ENCODE measurements at places on chromosomes 2 and 18. TPM values are rescaled to one million over a fixed set of nuclear protein-coding genes. Genes with fewer than 3 reads are reported as not detected.
A peak's percentile ranks its signal among the peaks of the same experiment; 100 is the strongest.

The CNTNAP5 gene
- total RNA-seq = not detected

The RIT2 gene
- total RNA-seq = not detected

The LRP2 gene
- total RNA-seq = not detected

The THSD7B gene
- not detected for total RNA-seq

The MATN3 gene
- 3.6 TPM for total RNA-seq

GRCh38 chr18:2002151-2002550, 569.2 kb downstream of the METTL4 start:
- no peak for DNase-seq

GRCh38 chr18:24128700-24129099, 10.2 kb upstream of the CABYR start:
- no peak for DNase-seq

DNA sequence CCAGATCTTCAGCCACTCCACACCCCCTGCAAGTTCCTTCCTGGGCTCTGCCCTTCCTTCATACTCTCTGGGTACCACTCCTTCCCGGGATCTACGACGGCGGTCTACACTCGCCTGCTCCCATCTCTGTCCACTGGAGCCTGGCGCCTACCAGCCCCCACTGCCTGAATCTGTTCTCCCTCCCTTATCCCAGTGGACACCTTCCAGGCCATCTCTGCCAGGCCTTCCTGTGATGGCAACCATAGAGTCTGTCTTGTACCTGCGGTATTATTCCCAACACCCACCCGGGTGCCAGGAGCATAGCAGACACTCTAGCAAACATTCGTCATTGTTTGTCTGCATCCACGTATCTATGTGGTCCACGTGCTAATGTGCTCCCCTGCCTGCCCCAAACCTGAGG, 140.9 kb downstream of the ZFP36L2 start:
- DNase-seq = no peak

- no peak for DNase-seq
Observed at GRCh38 chr2:128727914-128728313, 409.2 kb upstream of the HS6ST1 start.

- DNase-seq = no peak
Observed at GRCh38 chr2:66930339-66931220, 466.6 kb upstream of the ETAA1 start.

GRCh38 chr2:71662665-71663394, 209.5 kb downstream of the DYSF start:
- no peak for DNase-seq

GRCh38 chr2:239146011-239146641, 254.7 kb downstream of the HDAC4 start:
- no peak for DNase-seq

- no peak for DNase-seq
Observed at GRCh38 chr2:176493226-176493825, 224.1 kb downstream of the MTX2 start.

DNA sequence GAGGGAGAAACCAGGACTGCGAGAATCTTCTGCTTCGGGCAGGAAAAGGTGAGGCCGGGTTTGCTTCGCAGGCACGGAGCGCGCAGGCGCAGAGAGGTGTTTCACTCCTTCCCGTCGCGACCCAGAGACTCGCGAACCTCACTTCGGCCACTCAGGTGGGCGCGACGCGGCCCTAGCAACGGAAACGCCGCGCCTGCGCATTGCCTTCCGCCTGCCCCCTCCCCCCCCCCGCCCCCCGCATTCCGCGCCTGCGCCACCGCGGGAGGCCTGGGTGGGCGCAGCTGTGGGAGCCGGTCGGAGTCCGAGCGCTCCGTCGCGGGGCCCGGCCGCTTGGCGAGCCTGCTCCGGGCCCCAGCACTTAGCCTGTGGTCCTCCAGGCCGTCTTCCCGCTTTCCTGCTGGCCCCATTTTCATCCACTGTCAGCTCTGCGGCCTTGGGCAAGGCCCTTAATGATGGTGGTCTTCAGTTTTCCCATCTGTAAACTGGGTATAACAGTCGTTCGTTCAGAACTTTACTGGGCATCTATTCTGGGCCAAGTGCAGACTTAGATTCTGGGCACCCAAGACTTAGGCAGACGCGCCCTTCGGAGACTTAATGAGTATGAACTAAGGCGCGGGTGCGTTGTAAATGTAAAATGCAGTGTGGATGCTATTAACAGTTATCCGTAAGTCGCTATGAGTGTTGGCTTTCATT, 62.1 kb upstream of the ACKR3 start:
- DNase-seq = peak; percentile 31

GRCh38 chr2:170354855-170355780, 177.2 kb downstream of the MYO3B start:
- DNase-seq = no peak

DNA sequence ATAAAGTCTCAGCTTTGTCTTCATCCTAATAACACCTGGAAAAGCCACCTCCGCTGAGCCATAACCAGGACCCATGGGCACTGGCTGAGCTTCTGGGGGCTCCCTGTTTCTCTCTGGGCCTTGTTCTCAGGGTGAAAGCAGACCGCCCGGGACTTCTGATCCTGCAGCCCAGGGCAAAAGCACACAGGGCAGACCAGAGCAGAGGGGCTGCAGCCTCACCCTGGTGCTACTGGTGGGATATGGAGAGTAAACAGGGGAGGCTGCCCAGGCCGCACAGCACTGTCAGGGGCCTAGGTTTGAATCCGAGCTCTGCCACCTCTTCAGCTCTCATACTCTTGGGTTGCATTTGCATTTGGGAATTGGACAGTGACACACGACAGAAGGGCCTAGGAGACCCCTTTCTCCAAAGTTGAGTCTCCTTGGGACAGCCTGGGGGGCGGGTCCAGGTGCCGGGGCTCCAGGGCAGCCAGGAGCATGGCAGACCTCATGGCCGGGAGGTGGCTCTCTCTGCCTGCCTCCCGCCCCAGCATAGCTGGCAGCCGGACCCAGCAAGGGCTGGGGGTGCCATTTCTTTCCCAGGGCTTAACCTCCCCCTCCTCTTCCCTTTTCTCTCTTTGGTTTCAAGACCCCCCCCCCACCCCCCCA, 164.9 kb downstream of the INHBB start:
- DNase-seq = no peak

DNA sequence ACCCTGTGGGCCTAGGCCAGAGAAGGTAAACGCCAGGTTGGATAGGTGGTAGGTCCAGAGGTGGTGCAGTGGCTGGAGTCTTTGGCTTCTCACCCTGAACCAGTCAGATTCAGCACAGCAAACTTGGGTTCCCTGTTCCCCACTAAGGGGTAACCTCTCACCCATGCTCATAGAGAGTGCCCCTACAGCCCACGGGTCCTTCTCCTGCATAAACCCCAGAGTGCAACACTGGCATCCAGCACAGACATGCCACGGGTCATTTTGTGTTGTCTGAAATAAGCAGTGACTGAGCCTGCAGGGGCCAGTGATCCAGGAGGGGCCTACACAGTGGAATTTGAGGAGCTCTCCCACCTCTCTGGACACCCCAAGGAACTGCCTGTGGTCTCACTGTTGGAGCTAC, 40.5 kb upstream of the ATP6V1B1 start:
- DNase-seq = no peak

GRCh38 chr2:218228366-218229090, 11.5 kb downstream of the ARPC2 start:
- no peak for DNase-seq

DNA sequence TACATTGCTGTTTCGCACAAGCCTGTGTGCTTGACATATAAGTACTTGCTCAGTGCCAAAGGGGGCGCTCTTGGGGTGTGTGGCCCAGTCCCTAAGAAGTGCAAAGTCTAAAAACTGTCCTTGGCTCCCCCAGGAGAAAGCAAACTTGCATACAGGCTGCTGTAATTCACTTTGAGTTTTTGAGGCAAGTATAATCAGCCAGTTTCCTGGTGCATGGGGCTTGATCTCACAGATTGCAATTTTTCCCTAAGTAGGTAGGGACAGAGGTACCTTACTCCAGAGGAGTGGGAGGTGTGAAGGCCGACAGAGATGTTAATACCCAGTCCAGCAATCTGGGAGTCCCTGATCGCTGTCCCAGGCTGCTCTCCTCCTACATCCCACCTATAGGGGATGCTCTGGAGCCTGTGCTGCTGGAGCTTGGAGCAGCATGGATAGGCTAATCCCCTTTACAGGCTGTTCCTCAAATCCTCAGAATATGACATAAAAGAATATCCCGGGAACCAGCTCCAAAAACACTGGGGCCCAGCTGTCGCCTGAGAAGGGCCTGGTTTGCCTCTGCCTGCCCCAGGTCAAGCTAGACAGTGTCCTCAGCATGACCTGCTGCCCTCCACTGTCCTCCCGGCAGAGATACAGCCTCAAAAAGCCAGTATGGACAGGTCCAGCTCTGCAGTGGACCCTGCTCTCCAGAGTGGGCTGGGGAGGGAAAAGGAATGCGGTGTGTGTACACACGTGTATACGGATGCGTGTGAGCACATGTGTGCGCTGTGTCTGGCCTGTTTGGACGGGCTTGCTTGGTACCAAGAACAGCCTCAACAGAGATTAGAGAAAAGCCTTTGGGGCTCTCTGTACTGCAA, 136.5 kb upstream of the HAAO start:
- DNase-seq = no peak

- no peak for DNase-seq
Observed at GRCh38 chr2:233380132-233380895, 26.0 kb downstream of the DGKD start.

All from Caki2 (cell line).